ENCODE measurements at places on chromosomes 11 and 22. TPM values are rescaled to one million over a fixed set of nuclear protein-coding genes. Genes with fewer than 3 reads are reported as not detected.

UCP2 gene
- 245 TPM for total RNA-seq

KRTAP5-1 gene
- total RNA-seq, result not detected

SYTL2 gene
- total RNA-seq, result 2.6 TPM

FADS1 gene
- 81.4 TPM for total RNA-seq

C22orf31 gene
- total RNA-seq, result not detected

KCTD17 gene
- total RNA-seq, result 35.8 TPM

PIWIL4 gene
- 1.6 TPM for total RNA-seq

TMPRSS5 gene
- 0.16 TPM for total RNA-seq

TMEM191B gene
- 1.8 TPM for total RNA-seq

LUZP2 gene
- under 0.01 TPM for total RNA-seq

ARHGAP20 gene
- total RNA-seq, result 1.5 TPM

MYRF gene
- total RNA-seq, result 93.3 TPM

PRRG4 gene
- 0.16 TPM for total RNA-seq

TEX12 gene
- total RNA-seq, result 0.25 TPM

NOX4 gene
- 9.8 TPM for total RNA-seq

ELMOD1 gene
- total RNA-seq, result not detected

CATSPER1 gene
- total RNA-seq, result 1.0 TPM

FOLR3 gene
- not detected for total RNA-seq

GLB1L3 gene
- 0.16 TPM for total RNA-seq

CHID1 gene
- total RNA-seq, result 96.6 TPM

SLC37A2 gene
- 0.98 TPM for total RNA-seq

CASP5 gene
- total RNA-seq, result not detected

PRCP gene
- total RNA-seq, result 27.1 TPM

TYR gene
- total RNA-seq, result not detected

MPZL2 gene
- total RNA-seq, result 3.8 TPM

SFI1 gene
- 16.2 TPM for total RNA-seq

C11orf42 gene
- not detected for total RNA-seq

TMPRSS13 gene
- total RNA-seq, result 0.13 TPM

PPP6R2 gene
- total RNA-seq, result 37.6 TPM

TRIM6 gene
- 6.1 TPM for total RNA-seq

CSF2RB gene
- total RNA-seq, result not detected

VWCE gene
- 2.2 TPM for total RNA-seq

FADS2 gene
- 312 TPM for total RNA-seq

APOL6 gene
- total RNA-seq, result 4.4 TPM

CTSF gene
- total RNA-seq, result 9.6 TPM

PKP3 gene
- 8.2 TPM for total RNA-seq

FGF3 gene
- total RNA-seq, result not detected

MS4A7 gene
- total RNA-seq, result not detected

All from mesangial cell (primary cell).